ENCODE measurements at places on chromosomes 6 and 20.
A peak's percentile ranks its signal among the peaks of the same experiment; 100 is the strongest.

DNA sequence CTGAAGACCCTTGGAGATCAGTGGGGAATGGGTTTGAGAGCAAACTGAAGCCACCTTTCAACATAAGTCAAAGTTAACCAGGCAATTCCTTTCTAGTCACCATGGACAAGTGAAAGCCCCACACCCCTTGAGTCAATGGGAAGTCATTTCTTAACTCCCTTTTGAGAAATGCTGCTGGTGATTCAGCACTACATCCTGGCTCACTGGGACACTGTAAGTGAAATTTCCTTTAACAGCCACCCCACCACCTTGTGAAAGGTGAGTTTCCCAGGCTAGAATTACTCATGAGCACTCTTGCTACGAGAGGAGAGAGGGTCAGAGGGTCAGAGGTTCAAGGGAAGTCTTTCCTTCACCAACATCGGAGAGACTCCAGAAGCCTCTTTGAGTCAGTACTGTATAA is 93.3 kb upstream of the MARCKS start:
- H3K36me3 ChIP-seq: no peaks in the 10 kb centered on the region
- DNase-seq: peak; percentile 43
- H3K4me3 ChIP-seq: no peak overlapping the region
- no peaks in the 10 kb centered on the region for H3K27me3 ChIP-seq
- peak overlapping the region; percentile 27 for H3K27ac ChIP-seq
- H3K4me1 ChIP-seq: no peaks in the 10 kb centered on the region

GRCh38 chr6:14709900-14710299 is 536.0 kb upstream of the JARID2 start:
- no peak for DNase-seq
- peaks cover 31% of the 10 kb centered on the region for H3K4me1 ChIP-seq
- H3K36me3 ChIP-seq: no peaks in the 10 kb centered on the region
- H3K4me3 ChIP-seq: no peak overlapping the region
- no peaks in the 10 kb centered on the region for H3K27me3 ChIP-seq

GRCh38 chr6:121764493-121764892 is 329.0 kb downstream of the GJA1 start:
- DNase-seq: no peak
- no peak overlapping the region for H3K27ac ChIP-seq
- H3K27me3 ChIP-seq: no peaks in the 10 kb centered on the region
- H3K4me1 ChIP-seq: no peaks in the 10 kb centered on the region
- no peaks in the 10 kb centered on the region for H3K36me3 ChIP-seq

DNA sequence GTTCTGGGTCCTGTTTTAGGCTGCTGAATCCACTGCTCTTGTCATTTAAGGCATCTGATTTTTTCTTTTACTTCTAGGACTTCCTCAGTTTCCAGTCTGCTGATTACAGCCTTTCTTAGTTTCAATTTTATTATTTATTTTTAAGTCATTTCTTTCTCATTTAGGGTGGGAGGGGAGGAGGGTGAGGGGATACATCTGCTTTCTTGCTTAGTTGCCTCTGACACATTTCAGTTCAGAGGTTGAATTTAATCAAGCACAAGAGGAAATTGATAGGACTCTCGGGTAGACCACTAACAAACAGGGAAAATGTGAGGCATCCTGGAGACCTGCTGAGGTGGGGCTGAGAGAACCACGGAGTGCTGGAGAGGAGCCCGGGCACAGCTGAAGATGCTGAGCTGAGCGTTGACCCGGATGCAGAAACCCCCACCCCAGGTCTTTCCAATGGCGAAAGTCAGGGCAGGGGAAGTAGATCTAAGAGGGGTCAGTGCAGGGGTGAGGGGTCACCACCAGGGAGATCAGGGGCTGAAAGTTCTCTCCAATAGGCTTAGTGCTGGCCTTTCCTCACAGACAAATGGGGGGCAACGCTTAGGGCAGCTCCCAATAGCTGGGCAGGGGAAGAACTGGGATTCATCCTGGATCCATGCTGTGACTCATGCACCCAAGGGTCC is 7.6 kb upstream of the TREML2 start:
- no peaks in the 10 kb centered on the region for H3K36me3 ChIP-seq
- H3K4me3 ChIP-seq: no peak overlapping the region
- no peak for DNase-seq
- H3K27me3 ChIP-seq: no peaks in the 10 kb centered on the region

DNA sequence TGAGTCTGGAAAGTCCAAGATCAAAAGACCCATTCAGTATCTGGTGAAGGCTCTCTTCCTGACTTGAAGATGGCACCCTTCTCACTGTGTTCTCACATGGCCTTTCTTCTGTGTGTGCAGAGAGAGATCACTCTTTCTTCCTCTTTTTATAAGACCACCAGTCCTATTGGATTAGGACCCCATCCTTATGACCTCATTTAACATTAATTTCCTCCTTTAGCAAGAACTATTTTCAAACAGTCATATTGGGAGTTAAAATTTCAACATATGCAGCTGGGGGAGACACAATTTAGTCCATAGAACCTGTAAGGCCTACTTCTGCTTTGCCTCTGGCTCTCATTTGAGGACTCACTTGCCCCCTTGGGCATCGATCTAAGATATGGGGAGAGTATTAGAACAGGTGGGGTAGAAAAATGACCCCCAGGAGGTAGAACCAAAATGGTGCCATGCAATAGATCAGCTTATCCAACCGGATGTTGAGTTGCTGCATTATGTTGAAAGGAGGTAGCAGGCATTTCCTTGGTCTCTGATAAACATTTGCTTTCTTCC is 78.4 kb upstream of the ATXN1 start:
- no peak overlapping the region for H3K4me3 ChIP-seq
- H3K36me3 ChIP-seq: no peaks in the 10 kb centered on the region
- no peak overlapping the region for H3K27ac ChIP-seq
- no peak for DNase-seq

Data from stomach (tissue), 19 donors.